ENCODE measurements at places on chromosomes 13 and 19. TPM values are rescaled to one million over a fixed set of nuclear protein-coding genes. Genes with fewer than 3 reads are reported as not detected.

Gene KLK4
- not detected for total RNA-seq

GRCh38 chr19:508204-509150 is 1.2 kb downstream of the TPGS1 start:
- no peak for DNase-seq
- peaks cover 25% of the 10 kb centered on the region for H3K4me1 ChIP-seq
- H3K27ac ChIP-seq = no peak overlapping the region
- H3K4me3 ChIP-seq = peak overlapping the region; percentile 85
- H3K27me3 ChIP-seq = no peaks in the 10 kb centered on the region
- H3K36me3 ChIP-seq = no peaks in the 10 kb centered on the region

GRCh38 chr13:108728370-108728769 is 99.0 kb downstream of the MYO16 start:
- no peak for DNase-seq
- no peaks in the 10 kb centered on the region for H3K27me3 ChIP-seq
- H3K4me3 ChIP-seq = no peak overlapping the region
- no peaks in the 10 kb centered on the region for H3K36me3 ChIP-seq

GRCh38 chr19:31894451-31894850 is 451.0 kb upstream of the ZNF507 start:
- DNase-seq = no peak
- no peak overlapping the region for H3K27ac ChIP-seq
- no peak overlapping the region for H3K4me3 ChIP-seq
- no peaks in the 10 kb centered on the region for H3K36me3 ChIP-seq

DNA sequence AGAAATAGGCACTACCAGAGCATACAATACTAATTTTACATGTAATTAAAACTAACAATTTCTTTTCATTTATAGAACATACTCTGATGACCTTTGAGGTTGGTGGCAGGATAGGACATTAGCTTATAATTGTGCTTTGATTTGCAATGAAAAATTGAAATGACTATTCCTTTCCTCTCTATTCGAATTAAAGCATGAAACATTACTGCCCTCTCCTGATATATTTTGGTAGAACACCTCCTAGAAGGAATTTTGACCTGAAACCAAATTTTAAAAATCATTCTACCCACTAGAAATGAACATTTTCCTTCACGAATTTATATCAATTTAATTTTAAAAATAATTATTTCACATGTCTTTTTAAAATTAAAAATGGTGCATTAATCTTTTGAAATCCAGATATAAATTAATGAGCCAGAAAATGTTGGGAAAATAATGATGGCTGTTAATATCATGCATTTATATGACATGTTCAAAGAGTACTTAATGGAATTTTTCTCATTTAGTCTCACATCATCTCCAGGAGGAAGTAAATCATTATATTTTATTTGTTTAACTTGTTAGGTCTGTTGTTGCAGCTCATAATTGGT is 556.3 kb upstream of the ARGLU1 start:
- H3K4me1 ChIP-seq = no peaks in the 10 kb centered on the region
- no peak overlapping the region for H3K4me3 ChIP-seq
- no peak for DNase-seq
- H3K27me3 ChIP-seq = no peaks in the 10 kb centered on the region
- no peak overlapping the region for H3K27ac ChIP-seq
- no peaks in the 10 kb centered on the region for H3K36me3 ChIP-seq

- peak; percentile 19 for DNase-seq
- peaks cover 14% of the 10 kb centered on the region for H3K36me3 ChIP-seq
- H3K27me3 ChIP-seq = no peaks in the 10 kb centered on the region
- H3K4me1 ChIP-seq = peaks cover 6% of the 10 kb centered on the region
- no peak overlapping the region for H3K4me3 ChIP-seq
Observed at GRCh38 chr13:45402641-45403040, 15.5 kb downstream of the SLC25A30 start.

DNA sequence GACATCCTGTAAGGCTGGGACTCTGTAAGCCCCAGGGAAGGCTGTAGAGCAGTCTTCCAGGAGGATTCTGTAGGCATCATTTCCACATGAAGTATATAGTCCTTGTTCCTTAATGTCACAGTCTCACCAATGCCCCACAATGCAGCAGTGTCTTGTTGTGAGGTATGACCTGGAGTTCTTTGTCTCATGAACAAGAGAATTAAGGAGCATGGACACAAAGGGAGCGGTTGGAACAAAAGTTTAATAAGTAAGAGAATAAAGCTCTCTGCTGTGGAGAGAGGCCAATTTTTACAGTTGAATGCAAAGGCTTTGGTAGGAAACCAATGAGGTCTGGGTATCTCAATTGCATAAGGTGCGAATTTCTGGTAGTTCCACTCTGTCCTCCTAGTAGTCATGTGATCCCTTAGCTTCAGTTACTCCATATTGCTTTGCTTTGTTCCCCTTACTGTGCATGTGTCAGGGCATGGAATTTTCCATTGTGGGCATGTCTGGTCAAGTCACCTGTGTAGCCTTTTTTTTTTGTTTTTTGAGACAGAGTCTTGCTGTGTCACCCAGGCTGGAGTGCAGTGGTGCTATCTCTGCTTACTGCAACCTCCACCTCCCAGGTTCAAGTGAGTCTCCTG is 124.3 kb upstream of the TMTC4 start:
- peaks cover 4% of the 10 kb centered on the region for H3K4me1 ChIP-seq
- no peaks in the 10 kb centered on the region for H3K36me3 ChIP-seq
- no peak overlapping the region for H3K4me3 ChIP-seq
- H3K27ac ChIP-seq = no peak overlapping the region

Gene SIGLEC14
- not detected for total RNA-seq

All from body of pancreas (tissue), 4 donors.